Fibroblast of skin of right biceps (primary cell): ENCODE measurements at places on chromosomes 5 and 9.
A peak's percentile ranks its signal among the peaks of the same experiment; 100 is the strongest.

DNA sequence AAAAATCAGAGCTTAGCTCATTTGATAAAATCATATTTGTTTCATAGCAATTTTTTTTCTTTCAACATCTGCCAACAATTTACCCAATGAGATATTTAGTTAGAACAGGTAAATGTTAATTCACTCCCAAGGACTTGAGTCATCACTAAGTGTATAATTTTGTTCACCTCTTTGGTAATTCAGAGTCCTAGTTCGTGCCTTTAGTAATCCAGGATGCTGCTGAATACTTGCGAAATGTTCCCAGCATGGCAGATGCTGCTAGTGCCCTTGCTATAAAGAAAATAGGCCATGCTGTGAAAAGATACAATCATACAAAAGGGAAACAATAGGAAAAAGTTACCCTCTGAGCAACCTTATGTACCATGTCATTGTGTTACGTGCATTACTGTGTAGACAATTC lies 210.5 kb downstream of the CSNK1G3 start:
- DNase-seq: no peak

DNA sequence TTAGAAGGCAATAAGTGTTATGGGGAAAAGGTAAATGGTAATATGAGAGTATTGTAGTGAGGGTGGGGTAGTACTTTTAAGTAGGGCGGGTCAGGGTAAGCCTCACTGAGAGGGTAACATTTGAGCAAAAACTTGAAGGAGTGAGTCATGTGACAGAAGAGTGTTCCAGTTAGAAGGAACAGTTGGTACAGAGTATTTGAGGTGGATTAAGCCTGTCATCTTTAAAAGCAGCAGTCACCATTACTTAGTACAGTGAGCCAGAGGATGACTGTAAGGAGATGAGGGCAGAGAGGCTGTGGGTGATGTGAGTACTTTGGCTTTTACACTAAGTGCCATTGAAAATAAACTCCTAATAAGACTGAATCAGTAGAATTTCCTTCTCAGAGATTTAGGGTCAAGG lies 54.8 kb downstream of the UBAP1 start:
- DNase-seq: no peak

DNA sequence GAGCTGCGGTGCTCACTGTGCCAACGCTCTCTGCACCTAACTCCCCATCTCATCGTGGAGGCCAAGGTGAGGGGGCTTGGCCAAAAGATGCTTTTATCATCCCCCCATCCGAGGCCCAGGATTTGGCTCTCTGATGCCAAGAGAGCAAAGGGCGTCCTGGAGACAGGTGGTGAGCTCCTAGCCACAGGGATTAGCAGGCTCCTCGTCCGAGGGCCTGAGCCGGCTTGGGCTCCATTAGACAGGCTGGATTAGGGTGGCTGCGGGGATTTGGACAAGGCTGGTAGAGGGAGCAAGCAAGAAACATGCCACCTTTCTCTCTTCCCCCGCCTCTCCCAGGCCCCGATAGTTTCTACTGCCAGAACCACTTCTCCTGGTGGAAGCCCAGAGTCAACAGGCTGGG lies 1.0 kb upstream of the GRM6 start:
- no peak for DNase-seq

- no peak for DNase-seq
Measured at GRCh38 chr5:170832241-170832640, 29.6 kb upstream of the RANBP17 start.

DNA sequence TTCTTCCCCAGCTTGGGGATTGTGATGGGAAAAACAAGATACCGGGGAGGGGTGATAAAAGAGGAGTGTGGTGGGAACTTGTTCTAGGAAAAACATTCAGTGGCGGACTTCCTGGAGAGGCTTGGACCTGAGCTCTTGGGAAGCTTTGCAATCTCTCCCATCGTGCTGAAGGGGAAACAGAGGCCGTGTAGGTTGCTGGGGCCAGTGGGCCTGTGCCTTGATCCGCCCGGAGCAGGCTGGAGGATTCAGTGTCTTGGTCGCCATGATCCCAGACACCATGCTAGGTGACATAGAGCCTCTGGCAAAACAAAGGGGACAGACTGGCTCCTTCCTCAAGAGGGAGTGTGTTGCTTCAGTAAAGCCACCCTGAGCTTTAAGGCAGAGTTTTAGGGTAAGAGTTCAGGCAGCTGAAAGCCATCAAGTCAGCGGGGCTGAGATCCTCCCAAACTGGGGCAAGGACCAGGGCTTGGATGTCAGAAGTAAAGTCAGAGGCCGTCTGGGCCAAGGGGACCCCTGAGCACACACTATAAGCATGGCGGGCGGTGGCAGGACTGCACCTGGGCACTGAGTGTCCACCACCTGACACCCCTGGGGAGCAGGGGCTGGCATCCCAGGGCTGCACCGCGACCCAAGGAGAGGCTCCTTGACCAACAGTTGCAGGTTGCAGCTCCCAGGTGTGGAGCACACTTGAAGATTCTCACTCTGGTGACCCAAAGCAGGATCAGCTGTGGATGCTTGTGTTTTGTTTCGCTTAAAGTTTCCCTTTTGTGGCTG lies 44.7 kb downstream of the TRIP13 start:
- no peak for DNase-seq

DNA sequence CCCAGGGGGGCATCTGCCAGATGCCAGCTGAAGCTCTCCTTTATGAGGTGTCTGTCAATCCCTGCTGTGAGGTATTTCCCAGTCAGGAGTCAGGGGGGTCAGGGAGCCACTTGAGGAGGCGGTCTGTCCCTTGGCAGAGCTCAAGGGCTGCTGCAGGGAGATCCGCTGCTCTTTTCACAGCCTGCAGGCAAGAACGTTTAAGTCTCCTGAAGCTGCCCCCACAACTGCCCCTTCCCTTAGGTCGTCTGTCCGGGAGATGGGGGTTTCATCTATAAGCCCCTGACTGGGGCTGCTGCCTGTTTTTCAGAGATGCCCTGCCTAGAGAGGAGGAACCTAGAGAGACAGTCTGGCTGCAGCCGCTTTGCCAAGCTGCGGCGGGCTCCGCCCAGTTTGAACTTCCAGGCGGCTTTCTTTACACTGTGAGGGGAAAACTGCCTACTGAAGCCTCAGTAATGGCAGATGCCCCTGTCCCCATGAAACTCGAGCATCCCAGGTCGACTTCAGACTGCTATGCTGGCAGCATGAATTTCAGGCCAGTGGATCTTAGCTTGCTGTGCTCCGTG lies 148.3 kb downstream of the RPS23 start:
- no peak for DNase-seq

GRCh38 chr9:130294664-130295063 lies 29.1 kb downstream of the HMCN2 start:
- no peak for DNase-seq

DNA sequence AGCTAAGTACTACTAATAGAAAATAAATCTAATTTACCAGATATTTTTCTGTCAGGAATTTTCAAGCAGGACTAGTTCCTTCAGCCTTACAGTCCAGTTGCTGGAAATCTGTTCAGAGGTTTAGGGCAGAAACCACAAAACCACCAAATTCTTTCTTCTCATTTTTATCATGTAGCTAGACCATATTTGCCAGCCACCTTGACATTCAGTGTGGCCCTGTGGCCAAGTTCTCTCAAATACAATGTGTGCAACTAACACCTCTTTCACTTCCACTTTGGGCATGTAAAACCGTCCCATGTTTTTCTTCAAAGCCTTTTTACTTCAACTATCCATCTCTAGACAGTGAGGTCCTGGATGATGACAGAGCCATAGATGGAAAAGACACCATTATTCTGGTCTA lies 1133.2 kb upstream of the CDH18 start:
- no peak for DNase-seq

GRCh38 chr9:133374612-133375115 lies 1.2 kb downstream of the SURF4 start:
- peak; percentile 71 for DNase-seq

- peak; percentile 0 for DNase-seq
Measured at GRCh38 chr5:161966564-161966963, 101.0 kb upstream of the GABRG2 start.

GRCh38 chr9:89071591-89071990 lies 80.3 kb downstream of the S1PR3 start:
- no peak for DNase-seq

- DNase-seq: peak; percentile 51
Measured at GRCh38 chr5:167967494-167968177, 323.8 kb upstream of the WWC1 start.

DNA sequence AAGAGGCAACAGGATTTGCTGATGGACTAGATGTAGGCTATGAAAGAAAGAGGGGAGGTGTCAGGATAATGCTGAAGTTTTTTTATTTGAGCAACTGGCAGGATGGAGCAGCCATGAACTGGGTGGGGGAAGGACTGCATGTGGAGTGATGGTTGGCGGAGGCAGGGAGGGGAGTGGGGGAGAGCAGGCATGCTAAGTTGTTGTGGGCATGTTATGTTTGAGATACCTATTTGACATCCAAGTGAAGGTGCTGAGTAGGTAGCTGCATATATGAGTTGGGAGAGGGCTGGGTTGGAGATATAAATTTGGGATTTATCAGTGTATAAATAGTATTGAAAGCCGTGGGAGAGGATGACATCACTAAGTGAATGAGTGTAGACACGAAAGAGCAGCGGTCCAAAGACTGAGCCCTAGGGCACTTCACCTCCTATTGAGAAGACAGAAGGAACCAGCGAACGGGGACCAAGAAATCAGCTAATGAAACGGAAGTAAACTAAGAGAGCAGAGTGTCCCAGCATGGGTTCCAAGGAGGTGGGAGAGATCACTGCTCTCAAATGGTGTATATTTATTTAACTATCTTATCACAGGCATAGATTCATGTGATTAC lies 7.4 kb downstream of the BSPRY start:
- no peak for DNase-seq
